Fibroblast of lung (primary cell): ENCODE measurements at places on chromosomes 7 and 10. TPM values are rescaled to one million over a fixed set of nuclear protein-coding genes. Genes with fewer than 3 reads are reported as not detected.

DNA sequence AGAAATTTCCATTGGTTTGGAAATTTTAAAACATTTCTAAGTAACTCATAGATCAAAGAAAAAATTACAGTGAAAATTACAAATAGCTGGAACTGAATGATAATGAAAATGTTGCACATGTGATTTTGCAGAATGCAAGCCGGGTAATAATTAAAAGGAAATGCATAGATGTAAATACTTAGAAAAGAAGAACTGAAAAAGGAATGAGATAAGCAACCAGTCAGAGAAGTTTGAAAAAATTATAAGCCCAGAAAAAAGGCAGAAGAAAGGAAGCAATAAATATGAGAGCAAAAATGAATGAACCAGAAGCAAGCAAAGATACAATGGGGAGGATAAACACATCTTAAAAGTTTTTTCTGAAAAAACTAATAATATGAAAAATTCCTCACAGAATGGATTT is 3.2 kb upstream of the TMEM273 start:
- DNase-seq: no peak
- H3K36me3 ChIP-seq: no peaks in the 10 kb centered on the region
- no peak overlapping the region for H3K4me3 ChIP-seq
- H3K27ac ChIP-seq: no peak overlapping the region

DNA sequence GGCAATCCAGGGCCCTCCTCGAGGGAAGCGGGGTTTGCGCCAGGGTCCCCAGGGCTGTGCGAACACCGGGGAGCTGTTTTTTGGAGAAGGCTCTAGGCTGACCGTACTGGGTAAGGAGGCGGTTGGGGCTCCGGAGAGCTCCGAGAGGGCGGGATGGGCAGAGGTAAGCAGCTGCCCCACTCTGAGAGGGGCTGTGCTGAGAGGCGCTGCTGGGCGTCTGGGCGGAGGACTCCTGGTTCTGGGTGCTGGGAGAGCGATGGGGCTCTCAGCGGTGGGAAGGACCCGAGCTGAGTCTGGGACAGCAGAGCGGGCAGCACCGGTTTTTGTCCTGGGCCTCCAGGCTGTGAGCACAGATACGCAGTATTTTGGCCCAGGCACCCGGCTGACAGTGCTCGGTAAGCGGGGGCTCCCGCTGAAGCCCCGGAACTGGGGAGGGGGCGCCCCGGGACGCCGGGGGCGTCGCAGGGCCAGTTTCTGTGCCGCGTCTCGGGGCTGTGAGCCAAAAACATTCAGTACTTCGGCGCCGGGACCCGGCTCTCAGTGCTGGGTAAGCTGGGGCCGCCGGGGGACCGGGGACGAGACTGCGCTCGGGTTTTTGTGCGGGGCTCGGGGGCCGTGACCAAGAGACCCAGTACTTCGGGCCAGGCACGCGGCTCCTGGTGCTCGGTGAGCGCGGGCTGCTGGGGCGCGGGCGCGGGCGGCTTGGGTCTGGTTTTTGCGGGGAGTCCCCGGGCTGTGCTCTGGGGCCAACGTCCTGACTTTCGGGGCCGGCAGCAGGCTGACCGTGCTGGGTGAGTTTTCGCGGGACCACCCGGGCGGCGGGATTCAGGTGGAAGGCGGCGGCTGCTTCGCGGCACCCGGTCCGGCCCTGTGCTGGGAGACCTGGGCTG is 26.0 kb downstream of the PRSS2 start:
- H3K4me3 ChIP-seq: no peak overlapping the region
- DNase-seq: peak; percentile 17
- no peaks in the 10 kb centered on the region for H3K36me3 ChIP-seq
- peaks cover 47% of the 10 kb centered on the region for H3K27me3 ChIP-seq
- no peaks in the 10 kb centered on the region for H3K4me1 ChIP-seq

DNA sequence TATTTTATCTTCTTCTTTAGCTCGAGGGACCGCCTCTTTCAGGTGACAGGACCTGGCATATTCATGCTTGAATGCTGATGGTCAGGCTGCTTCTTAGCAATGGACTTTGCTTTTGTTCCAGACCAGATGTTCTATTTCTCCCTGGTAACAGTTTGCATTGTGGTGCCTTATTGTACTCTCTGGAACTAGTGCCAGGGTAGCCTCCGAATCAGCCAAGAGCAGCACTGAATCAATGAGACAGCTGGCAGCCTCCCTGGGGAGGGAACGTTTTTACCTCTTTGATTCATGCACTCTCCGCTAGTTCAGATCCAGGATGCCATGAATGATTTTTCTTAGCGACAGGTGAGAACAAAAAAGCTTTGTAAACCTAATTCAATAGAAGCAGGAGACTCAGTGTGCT is 54.1 kb upstream of the NXPH1 start:
- no peaks in the 10 kb centered on the region for H3K27me3 ChIP-seq
- H3K27ac ChIP-seq: no peak overlapping the region
- H3K36me3 ChIP-seq: no peaks in the 10 kb centered on the region
- no peak overlapping the region for H3K4me3 ChIP-seq

DNA sequence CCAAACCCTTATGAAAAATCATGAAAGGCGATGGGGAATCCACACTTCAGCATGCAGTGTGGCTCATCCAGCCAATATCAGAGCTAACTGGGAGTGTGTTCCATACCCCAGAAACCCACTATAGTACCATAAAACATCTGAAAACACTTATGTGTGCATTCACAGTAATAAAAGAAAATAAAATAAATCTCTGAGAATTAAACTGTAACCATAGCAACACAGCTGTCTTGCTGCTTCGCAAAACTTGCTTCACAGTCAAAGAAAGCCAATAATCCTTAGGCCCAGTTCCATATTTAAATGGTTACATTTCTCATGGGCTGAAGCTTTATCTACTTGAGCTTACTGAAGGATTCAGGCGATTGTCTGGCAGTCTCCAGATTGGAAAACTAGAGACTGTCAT is 19.9 kb upstream of the POLR1F start:
- H3K27me3 ChIP-seq: no peaks in the 10 kb centered on the region
- no peak overlapping the region for H3K4me3 ChIP-seq
- H3K4me1 ChIP-seq: no peaks in the 10 kb centered on the region
- no peak for DNase-seq

The PKD2L1 gene
- not detected in 2 replicates for total RNA-seq

The SPDYE16 gene
- total RNA-seq: 0.17 and 0.51 TPM in 2 replicates

- DNase-seq: peak; percentile 57
- no peak overlapping the region for H3K27ac ChIP-seq
- H3K27me3 ChIP-seq: no peaks in the 10 kb centered on the region
- no peaks in the 10 kb centered on the region for H3K36me3 ChIP-seq
Measured at GRCh38 chr10:70619271-70620019, 16.9 kb upstream of the PRF1 start.

The HOGA1 gene
- 1.0 and 1.5 TPM in 2 replicates for total RNA-seq

The ACTR3C gene
- 0.50 and 2.6 TPM in 2 replicates for total RNA-seq

The PROSER2 gene
- 1.8 and 2.6 TPM in 2 replicates for total RNA-seq
